ENCODE measurements at places on chromosomes 13 and 19.

- DNase-seq, result no peak
Measured at GRCh38 chr13:110490009-110490770, 71.3 kb downstream of the RAB20 start.

- no peak for DNase-seq
Measured at GRCh38 chr19:51207747-51208146, 17.1 kb upstream of the CD33 start.

DNA sequence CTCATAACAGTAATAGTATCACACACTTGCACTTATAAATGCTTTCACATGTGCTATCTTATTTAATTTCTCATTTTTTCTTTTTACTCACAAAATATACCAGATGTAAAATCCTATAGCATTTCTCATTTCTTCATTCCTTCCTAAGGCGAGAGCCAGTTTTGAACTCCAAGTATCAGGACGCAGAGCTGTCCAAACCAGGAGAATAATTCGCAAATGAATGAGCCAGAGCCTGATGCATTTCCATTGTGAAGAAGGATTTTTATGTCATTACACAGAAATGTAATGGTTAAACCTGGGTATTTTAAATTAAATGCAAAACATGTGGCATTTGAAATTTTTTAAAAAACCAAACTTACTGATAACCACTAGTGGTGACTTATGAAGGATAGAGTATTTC lies 244.3 kb downstream of the RGCC start:
- DNase-seq, result no peak

- DNase-seq, result peak; percentile 96
Measured at GRCh38 chr13:98386637-98387036, 190.3 kb downstream of the STK24 start.

DNA sequence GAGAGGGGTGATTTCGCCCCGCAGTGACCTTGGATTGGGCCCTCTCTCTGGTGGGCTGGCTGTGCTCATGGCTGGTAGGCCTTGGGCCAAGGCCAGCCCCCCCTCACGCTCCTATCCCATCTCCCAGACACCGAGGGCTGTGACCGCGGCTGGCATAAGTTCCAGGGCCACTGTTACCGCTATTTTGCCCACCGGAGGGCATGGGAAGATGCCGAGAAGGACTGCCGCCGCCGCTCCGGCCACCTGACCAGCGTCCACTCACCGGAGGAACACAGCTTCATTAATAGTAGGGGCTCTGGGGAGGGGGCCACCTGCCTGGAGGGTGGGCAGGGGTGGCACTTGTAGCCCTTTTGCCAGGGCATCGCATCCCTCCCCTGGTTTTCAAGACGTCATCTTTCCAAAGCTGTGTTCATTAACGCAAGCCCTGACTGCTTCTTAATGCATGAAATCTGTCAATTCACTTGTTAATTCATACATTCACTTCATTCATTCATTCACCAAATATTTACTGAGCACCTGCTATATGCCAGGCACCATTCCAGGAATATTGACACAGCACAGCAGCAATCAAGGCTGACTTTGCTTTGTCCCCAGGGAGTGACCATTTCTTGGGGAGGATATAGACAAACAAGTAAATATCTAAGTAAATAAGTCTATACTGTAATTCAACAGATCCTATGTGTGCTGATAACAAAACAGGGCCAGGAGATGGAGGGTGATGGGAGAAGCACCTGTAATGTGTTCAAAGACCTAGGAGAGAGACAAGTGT lies 26.6 kb downstream of the NCAN start:
- DNase-seq, result no peak

GRCh38 chr19:40754611-40755247 lies 3.7 kb downstream of the SNRPA start:
- DNase-seq, result no peak

DNA sequence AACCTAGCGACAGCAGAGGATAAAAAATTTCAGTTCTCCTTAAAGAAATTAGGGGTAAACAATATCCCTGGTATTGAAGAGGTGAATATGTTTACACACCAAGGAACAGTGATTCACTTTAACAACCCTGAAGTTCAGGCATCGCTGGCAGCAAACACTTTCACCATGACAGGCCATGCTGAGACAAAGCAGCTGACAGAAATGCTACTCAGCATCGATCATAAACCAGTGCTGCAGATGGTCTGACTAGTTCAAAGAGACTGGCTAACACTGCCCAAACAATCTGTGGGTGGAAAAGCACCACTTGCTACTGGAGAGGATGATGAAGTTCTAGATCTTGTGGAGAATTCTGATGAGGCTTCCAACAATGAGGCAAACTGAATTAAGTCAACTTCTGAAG lies 19.9 kb upstream of the ACOD1 start:
- DNase-seq, result no peak

- DNase-seq, result peak; percentile 18
Measured at GRCh38 chr19:42068756-42069571, 1.0 kb downstream of the GRIK5 start.

DNA sequence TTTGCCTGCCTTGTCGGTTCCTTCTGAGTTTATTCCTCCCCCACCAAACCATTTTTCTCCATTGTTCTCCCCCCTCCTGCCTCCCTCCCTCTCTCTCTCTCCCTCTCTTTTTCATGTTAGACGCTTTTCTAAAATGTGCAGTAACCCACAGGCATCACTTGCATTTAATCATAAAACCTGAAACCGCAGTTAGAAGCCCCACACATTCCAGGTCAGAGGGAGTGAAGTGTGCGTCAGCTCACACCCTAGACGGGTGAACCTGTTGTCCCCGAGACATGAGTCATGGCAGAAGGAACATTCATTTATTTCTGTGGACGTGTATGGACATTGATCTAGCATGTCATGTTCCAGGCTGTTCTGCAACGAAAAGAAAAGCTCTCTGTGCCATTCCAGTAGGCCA lies 19.9 kb downstream of the ONECUT3 start:
- no peak for DNase-seq

DNA sequence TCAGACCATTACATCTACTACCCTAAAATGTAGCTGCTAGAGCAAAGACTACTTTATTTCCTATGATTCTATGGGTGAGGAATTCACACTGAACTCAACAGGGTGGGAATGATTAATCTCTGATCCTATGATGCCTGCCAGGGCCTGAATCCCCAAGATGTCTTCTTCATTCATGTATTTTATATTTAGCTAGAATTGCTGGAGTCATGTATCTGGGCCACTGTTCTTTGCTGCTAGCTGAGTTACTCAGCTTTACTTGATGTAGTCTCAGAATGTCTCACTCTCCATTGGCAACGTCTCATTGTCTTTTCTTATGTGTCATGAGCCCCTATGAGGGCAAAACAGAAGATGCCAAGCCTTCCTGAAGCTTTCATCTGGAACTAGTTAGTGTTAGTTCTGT lies 21.1 kb downstream of the ZNF582 start:
- no peak for DNase-seq

DNA sequence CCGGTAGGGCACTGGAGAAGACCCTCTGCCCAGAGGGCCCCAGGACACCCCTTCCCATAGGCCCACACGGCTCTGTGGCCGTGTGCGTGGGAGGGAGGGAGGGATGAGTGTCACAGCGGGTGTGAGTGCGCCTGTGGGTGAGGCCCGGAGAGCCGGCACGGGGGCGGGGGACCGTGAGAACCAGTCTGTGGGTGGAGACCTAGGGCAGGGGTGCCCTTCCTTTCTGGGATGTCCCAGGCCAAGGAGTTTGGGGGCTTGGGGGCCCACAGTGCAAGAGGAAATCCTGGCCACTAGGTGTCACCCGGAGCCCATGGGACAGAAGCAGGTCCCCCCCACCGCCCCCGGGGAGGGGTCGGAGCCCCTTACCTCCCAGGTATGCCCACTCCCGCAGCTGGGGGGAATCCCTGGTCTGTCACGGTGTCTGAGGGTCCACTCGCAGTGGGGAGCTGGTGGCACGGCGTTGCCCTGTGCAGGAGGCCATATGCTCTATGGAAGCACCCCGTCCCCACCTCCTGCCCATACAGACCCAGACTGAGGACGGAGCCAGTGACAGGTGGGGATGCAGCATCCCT lies 16.0 kb upstream of the SLC7A10 start:
- no peak for DNase-seq

GRCh38 chr13:105904034-105904742 lies 631.3 kb downstream of the EFNB2 start:
- DNase-seq, result no peak

- DNase-seq, result no peak
Measured at GRCh38 chr13:75494491-75494890, 12.5 kb upstream of the TBC1D4 start.

GRCh38 chr19:29836409-29836825 lies 24.6 kb downstream of the CCNE1 start:
- no peak for DNase-seq

GRCh38 chr19:33235269-33235995 lies 9.8 kb upstream of the SLC7A10 start:
- peak; percentile 47 for DNase-seq

- peak; percentile 80 for DNase-seq
Measured at GRCh38 chr13:53141336-53141735, 112.7 kb downstream of the OLFM4 start.

GRCh38 chr19:23002690-23003422 lies at the start of gene ZNF728:
ZNF728 (minus strand) TSS chr19:23003176; CDS start chr19:23003030, 146 bp downstream.
- no peak for DNase-seq

DNA sequence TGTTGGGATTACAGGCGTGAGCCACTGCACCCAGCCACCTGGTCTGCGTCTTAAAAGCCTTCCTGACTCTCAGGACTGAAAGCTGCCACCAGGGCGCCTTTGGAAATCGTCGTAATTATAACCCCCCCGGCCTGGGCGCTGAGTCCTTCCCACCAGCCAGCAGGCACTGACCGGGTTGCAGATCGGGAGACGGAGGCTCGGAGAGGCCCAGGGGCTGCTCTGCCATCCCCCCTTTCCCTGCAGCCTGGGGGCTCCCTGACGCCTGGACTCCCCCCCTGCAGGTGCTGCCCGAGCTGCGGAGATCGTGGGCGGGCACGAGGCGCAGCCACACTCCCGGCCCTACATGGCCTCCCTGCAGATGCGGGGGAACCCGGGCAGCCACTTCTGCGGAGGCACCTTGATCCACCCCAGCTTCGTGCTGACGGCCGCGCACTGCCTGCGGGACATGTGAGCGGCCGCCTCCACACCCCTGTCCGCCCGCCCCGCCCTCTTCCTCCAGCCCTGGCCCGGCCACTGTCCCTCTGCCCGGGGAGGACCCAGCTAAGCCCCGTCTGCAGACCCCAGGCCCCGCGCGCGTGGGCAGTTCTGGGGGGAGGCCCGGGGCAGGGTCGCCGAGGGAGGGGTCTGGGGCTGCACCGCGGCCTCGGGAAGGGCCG lies 2.5 kb downstream of the PRTN3 start:
- DNase-seq, result peak; percentile 10

- DNase-seq, result no peak
Measured at GRCh38 chr13:40230833-40231266, 435.6 kb downstream of the FOXO1 start.

DNA sequence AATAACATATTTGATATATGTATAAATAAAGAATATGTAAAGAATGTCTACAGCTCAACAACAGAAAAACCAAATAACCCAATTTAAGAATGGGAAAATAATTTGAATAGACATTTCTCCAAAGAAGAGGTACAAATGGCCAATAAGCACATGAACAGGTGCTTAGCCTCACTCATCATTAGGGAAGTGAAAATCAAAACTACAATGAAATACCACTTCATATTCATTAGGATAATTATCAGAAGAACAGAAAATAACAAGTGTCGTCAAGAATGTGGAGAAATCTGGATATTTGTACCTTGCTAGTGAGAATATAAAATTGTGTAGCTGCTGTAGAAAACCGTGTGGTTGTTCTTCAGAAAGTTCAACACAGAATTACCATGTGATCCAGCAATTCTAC lies 8.4 kb upstream of the SUPT20H start:
- no peak for DNase-seq

GRCh38 chr13:60379837-60380565 lies 17.0 kb upstream of the TDRD3 start:
- DNase-seq, result no peak

GRCh38 chr13:51759240-51759639 lies 44.7 kb downstream of the DHRS12 start:
- DNase-seq, result no peak

GRCh38 chr19:55536366-55536765 lies 567 bp downstream of the SBK2 start:
- no peak for DNase-seq

GRCh38 chr19:34319785-34320184 lies 45.2 kb upstream of the GPI start:
- no peak for DNase-seq

GRCh38 chr13:56563663-56564062 lies 577.1 kb upstream of the PRR20A start:
- no peak for DNase-seq

DNA sequence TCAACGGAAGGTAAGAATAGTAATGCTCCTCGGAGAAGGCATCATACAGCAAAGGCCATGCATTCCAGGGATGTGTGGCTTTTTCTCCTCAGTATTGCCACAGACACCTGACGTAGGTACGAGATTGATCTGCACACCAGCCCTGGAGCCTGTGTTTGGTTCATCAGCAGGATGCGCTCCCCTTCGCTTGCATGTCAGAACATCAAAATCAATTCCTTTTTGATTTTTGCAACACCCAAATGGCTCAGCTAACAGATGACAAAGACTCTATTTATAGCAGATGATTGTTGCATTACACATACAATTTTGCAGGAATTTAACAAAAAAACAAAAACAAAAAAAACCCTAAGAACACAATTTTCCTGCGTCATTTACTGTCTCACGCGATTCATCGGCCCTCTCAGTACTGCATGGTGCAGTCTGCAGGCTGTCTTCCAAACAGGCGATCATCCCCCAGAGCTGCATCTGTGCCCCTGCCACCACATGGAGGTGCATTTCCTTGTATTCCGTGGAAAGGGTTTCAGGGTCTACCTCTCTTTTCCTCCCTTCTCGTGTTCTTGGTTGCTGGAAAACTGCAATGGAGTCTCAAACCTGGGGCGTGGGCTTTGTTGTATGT lies 207.3 kb downstream of the TEX29 start:
- DNase-seq, result no peak

GRCh38 chr19:39409208-39410016 lies 2.8 kb downstream of the ZFP36 start:
- peak; percentile 91 for DNase-seq

GRCh38 chr13:61247149-61247936 lies 168.3 kb downstream of the PCDH20 start:
- DNase-seq, result no peak

DNA sequence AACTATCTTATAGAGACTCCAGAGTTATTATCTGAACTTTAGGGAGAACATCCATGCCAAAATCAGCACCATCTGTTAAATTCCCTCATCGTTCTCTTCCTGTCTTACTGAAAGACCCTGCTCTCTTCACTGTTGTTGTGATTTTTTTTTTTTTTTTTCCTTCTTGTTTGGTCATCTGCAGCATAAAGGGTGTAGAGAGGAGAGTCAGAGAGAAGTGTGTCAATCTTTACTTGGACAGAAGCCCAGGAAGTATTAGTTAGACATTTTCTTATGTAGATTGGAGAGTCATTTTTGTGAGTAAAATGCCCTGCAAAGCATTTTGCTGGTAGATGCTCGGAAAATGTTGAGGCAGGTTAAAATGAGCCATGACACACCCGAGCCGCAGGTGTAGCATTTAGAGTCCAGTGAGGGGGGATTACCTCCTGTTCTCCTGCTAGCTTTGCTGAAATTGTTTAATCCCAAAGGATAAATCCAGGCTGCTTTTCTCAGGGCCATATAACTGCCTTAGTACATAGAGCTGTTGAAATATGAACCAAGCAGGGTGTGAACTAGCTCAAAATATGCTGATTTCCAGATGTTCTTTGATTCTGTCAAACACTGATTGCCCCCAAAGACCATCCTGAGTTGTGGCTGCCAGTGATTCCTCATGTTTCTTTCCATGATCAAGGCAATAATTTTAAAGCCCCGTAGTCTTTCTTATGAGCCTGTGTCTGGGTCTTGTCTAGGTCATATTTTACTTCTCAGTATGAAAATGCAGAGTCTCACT lies 143.5 kb downstream of the DCT start:
- peak; percentile 63 for DNase-seq

GRCh38 chr13:19685437-19685836 lies 52.0 kb downstream of the MPHOSPH8 start:
- no peak for DNase-seq

Measured in DMS79 treated with DMSO at 0.1 percent for 48 hours (cell line).